ENCODE measurements at places on chromosomes 16 and 17.

DNA sequence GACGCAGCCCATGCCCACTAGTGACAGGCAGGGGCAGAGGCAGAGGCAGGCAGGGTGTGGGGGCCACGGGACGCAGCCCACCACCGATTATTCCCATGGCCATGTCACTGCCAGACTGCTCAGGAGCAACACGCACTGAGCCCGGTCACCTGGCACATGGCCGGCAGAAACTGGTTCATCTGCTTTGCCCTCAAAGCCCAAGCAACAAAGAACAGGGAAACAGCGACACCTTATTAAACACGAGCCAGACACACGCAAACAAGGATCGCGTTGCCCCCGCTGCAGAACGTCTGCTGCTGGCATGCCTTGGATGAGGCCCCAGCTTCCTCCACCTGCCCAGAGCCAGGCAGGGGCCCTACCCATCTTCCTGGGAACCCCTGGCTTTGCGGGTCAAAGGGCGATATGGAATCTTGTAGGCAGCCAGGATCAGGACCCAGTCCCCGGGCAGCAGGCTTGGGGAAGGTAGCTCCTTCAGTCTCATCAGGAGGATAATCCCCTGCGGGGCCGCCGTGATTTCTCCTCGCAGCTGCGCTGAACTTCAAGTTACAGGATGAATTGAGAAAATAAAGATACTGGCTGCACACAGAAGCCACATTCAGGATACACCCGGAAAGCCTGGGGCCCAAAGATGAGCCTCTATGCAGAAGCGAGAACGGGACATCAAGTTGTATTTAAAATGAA is 4.8 kb downstream of the TBC1D16 start:
- no peak for DNase-seq

DNA sequence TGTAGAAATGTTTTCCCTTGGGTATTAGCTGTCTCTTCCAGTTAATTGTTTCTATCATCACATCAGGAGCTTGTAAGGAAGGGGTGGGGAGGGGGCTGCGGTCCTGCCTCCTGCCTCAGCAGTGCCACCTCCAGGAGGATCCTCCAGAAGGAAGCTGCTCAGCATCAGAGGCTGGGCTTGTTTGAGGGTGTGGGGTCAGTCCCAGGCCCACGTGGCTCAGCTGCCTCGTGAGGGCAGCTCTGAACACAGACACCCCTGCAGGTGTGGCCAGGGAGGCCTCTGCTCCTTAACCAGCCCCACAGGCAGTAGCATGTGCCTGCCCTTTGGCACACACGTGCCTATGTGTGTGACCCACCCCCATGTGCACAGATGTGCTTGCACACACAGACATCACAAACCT is 46.3 kb downstream of the MRM1 start:
- no peak for DNase-seq

DNA sequence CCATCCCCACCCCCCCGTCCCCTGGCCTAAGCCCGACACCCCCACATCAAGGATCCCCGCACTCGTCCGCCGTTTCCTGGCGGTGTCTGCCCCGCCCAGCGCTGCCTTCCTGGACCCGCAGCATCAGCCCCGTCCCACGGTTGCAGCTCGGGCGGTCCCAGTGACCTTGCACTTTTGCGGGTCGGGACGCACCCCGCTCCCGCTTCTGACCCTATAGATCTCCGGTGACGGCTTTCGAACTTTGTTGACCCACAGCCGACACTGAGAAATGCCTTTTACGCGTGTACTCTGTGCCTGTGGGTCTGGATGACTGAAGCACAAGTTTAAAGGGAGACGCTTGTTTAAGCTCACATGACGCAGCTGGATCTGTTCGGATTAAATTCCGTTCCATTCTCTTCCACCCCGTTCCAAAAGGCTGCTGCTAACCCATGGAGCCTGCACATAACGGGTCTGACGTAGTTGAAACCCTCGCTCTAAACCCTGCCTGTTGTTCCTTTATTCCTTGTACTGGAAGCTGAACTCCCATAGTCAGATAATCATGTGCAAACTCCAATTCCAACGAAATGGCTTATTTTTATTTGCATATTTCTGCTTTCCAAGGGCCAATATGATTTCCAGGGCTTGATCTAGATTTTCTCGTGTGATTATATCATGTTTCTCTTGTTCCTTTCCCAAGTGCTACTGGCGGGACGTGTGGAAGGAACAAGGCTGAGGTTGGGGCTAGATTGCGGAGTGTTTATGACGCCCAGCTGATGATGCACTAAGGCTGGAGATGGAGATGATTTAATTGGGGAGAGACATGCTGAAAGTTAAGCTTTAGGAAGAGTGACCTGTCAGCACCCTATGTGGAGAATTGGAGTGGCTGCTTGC is 834 bp downstream of the FLYWCH1 start:
- no peak for DNase-seq

DNA sequence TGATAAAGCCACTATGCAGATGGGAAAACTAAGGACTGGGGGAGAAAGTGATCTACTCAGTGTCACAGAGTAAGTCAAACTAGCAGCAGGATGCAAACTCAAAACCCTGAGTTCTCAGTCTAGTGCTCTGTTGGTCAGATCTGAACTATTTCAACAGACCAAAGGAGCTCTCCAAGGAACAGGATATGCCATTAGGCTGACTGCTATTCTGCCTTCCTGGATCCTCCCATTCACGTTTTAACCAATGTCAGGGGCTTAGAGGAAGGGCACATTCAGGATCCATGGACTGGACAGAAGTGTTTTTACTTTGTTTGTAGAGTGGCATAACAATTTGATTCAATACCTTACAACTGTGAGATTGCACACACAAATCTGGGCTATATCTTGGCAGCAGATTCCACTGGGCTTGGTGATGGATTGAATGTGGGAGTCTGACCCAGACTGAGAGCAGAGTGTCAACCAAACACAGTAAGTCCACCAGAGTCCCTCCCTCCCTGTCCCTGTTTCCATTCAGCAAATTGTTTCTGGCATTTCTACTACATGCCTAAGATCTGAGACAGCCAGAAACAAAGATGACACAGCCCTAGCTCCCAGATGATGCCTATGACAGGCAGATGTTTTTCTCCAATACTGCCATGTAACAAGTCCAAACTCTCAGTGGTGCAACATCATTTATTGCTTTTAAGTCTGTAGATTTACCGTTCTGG is 337.8 kb upstream of the CDH5 start:
- no peak for DNase-seq

GRCh38 chr16:30929167-30929566 is 5.8 kb downstream of the FBXL19 start:
- DNase-seq: no peak

GRCh38 chr17:46122486-46122871 is 70.8 kb downstream of the KANSL1 start:
- DNase-seq: no peak

GRCh38 chr17:31404028-31404949 is 12.8 kb downstream of the RAB11FIP4 start:
- no peak for DNase-seq

GRCh38 chr17:60108712-60109111 is 30.0 kb upstream of the HEATR6 start:
- no peak for DNase-seq

- DNase-seq: no peak
Measured at GRCh38 chr16:55142405-55142804, 181.6 kb upstream of the IRX6 start.

DNA sequence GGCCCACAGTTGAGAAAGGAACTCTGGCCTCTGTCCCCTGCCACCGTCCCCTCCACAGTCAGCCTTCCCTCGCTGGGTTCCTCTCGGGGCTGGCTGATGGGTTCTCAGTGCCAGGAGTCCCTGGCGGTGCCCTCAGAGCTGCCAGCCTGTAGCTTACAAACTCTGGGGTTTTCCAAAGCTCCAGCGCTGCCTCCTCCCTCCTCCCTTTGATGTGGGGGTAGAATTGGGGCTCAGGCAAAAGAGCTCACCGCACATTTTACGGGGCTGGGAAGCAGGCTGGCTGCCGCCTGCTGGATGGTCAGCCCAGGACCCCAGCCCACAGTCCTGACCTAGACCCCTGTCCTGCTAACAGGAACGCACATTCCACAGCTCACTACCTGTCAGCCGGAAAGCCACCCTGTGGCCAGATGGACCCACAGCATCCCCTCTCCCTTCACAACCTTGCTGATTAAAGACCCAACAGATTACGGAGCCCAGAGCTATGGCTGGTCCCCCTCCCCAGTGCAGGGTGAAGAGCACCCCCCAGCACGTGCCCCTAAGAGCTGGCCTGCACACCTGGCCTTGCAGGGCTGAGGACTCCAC is 6.0 kb downstream of the VASN start:
- no peak for DNase-seq

GRCh38 chr17:59851439-59852375 is 41.0 kb downstream of the TUBD1 start:
- no peak for DNase-seq

GRCh38 chr17:59893676-59894100 is 767 bp downstream of the RPS6KB1 start:
- no peak for DNase-seq

DNA sequence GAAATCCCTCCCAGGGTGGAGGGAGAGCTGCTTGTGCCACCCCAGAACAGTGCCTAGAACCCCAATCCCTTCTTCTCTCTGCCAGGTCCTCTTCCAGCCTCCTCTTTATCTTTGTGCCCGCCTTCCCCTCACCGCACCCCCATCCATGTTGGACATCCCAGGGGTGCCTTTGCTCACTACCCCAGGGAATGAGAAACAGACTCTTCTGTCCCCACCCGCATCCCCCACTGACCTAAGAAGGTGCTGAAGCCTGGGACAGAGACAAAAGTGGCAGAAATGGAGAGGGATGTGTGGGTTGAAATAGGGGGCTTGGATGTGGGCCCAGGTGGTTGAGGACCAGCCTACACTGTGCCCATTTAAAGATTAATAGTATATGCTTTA is 17.0 kb downstream of the ALOX15B start:
- DNase-seq: no peak

DNA sequence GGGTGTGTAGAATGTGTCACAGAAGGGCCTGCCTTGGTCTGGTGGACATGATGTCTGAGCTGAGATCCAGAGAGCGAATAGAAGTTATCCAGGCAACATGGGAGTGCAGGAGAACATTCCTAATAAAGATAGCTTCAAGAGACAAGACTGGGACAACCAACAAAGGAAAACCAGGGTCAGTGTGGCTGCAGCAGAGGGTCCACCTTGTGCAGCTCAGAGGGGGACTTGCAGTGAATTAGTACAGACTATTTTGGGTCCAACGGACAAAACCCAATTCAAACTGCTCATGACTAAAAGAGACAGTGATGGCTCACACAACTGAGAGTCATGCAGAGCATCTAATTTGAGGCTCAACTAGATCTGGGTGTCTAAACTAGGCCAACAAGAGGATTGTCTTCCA is 192.1 kb downstream of the CBLN1 start:
- no peak for DNase-seq

DNA sequence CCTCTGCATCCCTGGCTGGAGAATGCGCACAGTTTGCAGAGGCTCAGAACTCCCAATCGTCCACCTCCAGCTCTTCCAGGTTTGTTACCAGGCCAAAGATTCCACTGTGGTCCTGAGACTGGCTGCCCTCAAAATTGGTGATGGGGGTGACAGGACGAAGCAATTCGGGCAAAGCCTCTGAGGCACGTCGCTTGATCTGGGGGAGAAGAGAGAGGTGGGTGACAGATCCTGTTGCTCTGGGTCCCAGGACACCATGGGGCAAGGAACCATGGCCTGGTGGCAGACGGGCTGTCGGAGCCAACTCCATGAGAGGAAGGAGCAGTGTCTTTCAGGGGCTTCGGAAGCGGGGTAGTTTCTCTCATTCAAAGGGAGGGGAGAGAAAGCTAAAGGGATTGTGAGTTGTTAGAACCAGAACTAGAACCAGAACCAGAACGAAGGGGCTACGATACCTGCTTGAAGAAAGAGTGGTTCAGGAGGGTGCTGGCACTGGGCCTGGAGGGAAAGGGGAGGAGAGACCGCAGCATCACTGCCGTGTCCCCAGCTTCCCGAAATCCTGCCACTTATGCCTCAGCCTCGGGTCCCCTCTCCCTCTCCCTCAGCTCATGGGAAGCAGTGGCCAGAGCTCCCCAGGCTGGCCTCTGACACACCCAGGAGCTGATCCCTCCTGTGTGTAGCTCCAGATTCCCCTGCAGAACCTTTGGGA is 3.8 kb upstream of the LIMD2 start:
- no peak for DNase-seq

DNA sequence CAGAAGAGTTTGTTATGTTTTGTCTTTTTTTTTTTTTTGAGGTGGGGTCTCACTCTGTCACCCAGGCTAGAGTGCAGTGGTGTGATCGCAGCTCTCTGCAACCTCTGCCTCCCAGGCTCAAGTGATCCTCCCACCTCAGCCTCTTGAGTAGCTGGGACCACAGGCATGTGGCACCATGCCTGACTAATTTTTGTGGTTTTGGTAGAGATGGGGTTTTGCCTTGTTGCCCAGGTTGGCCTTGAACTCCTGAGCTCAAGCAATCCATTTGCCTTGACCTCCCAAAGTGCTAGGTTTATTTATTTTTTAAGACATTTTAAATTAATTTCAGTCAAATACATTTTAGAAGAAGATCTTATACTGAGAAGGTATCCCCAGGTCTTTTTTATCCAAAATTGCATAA is 366.7 kb downstream of the KCNJ2 start:
- no peak for DNase-seq

GRCh38 chr17:39246274-39246673 is 20.5 kb upstream of the STAC2 start:
- no peak for DNase-seq

DNA sequence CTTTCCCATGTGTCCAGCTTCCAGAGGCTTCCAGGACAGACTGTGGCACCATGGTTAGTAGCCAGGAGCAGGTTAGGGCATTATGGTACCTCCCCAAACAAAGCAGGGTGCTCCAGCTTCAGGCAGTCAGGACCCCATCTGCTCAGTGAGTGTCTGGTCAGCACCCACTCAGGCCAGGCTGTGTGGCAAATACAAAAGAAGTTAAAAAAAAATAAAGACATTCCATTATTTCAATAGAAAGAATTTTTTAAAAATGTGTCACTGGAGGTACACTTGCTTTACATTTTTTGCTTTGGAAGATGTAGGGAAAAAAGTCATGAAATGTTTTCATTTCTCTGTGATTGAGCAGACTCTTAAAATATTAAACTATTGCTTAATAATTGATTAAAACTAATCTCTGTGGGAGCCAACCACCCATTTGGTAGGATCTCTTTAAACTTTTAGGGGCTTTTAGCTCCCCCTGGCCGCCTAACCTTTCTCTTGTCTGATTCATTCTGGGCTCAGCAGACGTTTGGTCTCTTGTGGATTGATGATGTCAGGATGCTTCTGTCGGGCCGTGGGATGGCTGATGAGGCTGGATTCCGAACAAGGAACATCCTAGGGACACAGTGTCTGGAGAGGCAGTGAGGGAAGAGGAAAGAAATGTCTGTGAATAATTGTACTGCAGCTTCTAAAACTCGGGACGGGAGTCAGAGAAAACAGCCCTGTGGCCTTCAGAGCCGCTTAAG is 28.4 kb upstream of the NPTX1 start:
- no peak for DNase-seq

DNA sequence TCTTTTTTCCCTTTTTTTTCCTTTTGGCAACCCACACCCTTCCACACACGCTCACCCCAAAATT is at the start of gene NLK:
TSS of gene NLK (plus strand) at position 21 of the 64 bp plus-strand sequence. CDS start 197 bp downstream, outside the sequence.
- no peak for DNase-seq

Data from activated T-cell treated with anti-CD3 and anti-CD28 coated beads, Interleukin-2, amount 50 U/mL, for 4 hours (primary cell).